Lower lobe of right lung (tissue), 2 donors: ENCODE measurements at places on chromosomes 3 and 15. TPM values are rescaled to one million over a fixed set of nuclear protein-coding genes. Genes with fewer than 3 reads are reported as not detected.

Gene CILP
- total RNA-seq: 10.2 TPM

Gene CFAP91
- 9.0 TPM for total RNA-seq

Gene POPDC2
- 1.5 TPM for total RNA-seq

Gene COX17
- total RNA-seq: 54.4 TPM

Gene QTRT2
- 22.2 TPM for total RNA-seq
